HFF-Myc (cell line): ENCODE measurements at places on chromosomes 16 and 17.

- no peak for DNase-seq
Observed at GRCh38 chr17:57898487-57899311, 48.9 kb upstream of the MRPS23 start.

DNA sequence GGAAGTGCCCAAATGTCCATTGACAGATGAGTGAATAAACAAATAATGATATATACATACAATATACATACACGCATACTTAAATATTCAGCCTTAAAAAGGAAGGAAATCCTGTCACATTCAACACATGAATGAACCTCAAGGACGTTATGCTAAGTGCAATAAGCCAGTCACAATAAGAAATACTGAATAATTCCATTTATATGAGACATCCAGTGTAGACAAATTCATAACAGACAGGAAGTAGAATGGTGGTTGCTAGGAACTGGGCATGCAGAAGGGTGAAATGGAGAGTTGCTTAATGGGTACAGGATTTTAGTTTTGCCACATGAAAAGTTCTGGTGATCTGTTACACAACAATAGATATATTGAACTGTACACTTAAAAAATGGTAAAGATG, 8.8 kb upstream of the ITGB4 start:
- no peak for DNase-seq

- DNase-seq, result no peak
Observed at GRCh38 chr16:51051671-51052070, 99.4 kb downstream of the SALL1 start.

- DNase-seq, result no peak
Observed at GRCh38 chr17:14699574-14700185, 398.8 kb downstream of the HS3ST3B1 start.

- no peak for DNase-seq
Observed at GRCh38 chr16:53576210-53576609, 73.2 kb upstream of the AKTIP start.

DNA sequence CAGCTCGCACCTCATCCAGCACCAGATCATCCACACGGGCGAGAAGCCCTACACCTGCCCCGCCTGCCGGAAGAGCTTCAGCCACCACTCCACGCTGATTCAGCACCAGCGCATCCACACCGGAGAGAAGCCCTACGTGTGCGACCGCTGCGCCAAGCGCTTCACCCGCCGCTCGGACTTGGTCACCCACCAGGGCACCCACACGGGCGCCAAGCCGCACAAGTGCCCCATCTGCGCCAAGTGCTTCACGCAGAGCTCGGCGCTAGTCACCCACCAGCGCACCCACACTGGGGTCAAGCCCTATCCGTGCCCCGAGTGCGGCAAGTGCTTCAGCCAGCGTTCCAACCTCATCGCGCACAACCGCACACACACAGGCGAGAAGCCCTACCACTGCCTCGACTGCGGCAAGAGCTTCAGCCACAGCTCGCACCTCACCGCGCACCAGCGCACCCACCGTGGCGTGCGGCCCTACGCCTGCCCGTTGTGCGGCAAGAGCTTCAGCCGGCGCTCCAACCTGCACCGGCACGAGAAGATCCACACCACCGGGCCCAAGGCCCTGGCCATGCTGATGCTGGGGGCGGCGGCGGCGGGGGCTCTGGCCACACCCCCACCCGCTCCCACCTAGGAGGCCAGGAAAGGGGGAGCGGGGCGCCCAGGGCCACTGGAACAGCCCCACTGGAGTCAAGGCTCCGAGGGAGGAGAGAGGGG, 7.5 kb downstream of the ZNF205 start:
- DNase-seq, result no peak

- no peak for DNase-seq
Observed at GRCh38 chr16:53131363-53132071, 76.7 kb downstream of the CHD9 start.

DNA sequence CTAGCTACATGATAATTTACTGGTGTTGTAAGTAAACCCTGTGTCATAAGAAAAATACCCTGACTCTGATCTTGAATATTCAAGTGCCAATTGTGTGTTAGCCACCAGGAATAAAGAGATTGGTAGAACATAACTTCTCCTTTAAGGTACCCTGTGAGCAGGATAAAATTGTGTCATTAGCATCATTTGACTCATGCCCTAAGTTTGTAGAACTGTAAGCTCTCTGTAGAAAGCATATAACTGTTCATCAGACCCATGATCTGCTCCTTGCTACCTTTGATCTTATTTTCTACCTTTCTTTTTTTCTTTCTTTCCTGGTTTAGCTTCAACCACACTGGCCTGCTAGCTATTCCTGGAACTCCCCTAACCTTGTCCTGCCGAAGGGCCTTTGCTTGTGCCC, 35.8 kb downstream of the PTRH2 start:
- no peak for DNase-seq

- DNase-seq, result no peak
Observed at GRCh38 chr17:44258811-44259351, 9.1 kb downstream of the SLC4A1 start.

GRCh38 chr16:47728205-47728604, 267.1 kb downstream of the PHKB start:
- no peak for DNase-seq

- peak; percentile 97 for DNase-seq
Observed at GRCh38 chr17:40485851-40486521, 15.4 kb downstream of the TNS4 start.

GRCh38 chr16:51636920-51637769, 486.1 kb upstream of the SALL1 start:
- no peak for DNase-seq
